Activated gamma-delta T cell treated with anti-CD3 and anti-CD28 coated beads, Interleukin-2, amount 50 U/mL, for 16 hours (primary cell): ENCODE measurements at places on chromosomes 6 and 20.

- no peak for DNase-seq
These were observed 18.8 kb downstream of the PRDM1 start for GRCh38 chr6:106104941-106105340.

DNA sequence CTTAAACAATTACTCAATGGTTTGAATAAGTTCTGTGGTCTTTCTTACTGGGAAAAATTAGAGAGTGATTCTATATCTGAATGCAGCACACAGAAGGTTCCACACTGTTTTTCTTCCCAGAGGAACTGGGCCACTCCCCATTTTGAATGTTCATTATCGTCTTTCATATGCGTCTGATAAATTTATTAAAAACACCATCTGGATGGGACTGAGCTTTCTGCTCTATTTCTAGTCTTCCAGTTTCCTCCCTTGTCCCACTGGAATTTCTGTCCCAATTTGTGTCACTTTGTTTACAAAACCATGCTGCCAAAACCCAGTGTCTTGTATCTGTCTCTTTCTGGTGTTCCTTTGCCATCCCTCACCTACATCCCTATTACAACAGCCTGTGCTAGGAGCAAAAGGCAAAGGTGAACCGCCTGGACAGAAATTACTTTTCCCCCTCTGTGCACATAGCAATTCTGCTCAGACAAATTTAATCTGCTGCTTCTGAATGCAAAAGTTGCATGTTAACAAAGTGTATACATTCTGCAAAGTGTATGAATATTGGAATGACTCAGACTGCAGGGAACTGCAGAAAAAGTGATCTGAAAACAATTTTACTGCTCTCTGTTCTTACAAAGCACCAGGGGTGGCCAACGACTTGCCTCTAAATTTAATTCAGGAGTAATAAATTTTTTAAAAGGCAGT is 333.6 kb downstream of the BTBD9 start:
- no peak for DNase-seq

- DNase-seq: no peak
These were observed 381.0 kb upstream of the ARID1B start for GRCh38 chr6:156396068-156396771.

DNA sequence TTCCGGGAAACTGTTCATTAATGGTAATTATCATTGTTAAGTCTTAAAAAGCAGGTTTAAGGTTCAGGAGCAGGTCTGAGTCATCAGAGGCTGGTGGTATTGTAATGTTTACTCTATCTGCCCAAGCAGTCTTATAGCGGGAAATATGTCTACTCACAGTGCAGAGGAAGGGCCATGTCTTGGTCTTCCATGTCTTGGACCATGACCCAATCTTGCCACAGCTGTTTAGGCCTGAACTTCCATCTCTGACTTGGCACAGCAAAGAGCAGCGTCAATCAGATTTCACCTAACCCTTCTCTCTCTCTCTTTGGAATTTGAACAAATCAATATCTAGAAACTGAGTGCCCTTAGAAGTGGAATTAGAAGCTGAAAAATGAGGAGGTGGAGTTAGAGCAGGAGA is 25.8 kb downstream of the SLC2A12 start:
- DNase-seq: no peak

DNA sequence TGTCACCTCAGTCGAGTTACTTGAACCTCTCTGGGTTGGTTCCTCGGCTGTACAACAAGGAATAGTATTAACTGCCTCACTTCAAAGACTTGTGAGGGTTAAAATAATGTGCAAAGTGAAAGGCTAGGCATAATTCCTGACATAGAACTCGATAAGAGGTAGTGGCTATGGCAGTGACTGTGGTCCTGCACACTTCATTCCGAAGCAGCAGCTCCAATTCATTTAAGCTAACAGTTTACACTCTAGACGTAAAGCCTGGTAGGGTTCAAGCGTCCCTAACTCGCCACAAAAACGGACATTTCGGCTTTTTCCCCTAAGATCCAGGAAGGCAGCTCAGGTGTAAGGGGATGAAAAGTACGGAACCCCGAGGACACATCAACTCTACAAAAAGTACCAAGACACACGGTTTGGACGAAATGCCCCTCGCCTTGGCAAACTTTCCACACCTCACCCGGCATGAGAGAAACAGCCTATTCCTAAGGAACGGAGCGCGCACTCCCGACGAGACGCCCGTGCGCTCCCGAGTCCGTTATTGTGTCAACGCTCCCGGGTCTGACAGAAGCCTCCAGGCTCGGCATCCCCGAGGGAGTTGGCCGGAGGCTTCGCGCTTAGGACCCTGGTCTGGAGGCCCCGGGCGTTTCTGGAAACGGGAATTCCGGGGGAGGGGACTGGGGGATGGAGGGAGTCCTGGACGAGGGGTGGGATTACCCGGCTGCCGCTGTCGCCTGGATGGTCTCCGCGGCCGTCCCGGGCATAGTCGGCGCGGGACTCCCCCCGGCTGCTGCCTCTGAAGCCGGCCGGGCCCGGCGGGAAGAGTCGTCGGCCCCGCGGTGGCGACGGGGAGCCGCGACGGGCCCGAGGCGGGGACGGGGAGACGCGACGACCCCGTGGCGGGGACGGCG is 937 bp downstream of the ZNF318 start:
- DNase-seq: no peak

DNA sequence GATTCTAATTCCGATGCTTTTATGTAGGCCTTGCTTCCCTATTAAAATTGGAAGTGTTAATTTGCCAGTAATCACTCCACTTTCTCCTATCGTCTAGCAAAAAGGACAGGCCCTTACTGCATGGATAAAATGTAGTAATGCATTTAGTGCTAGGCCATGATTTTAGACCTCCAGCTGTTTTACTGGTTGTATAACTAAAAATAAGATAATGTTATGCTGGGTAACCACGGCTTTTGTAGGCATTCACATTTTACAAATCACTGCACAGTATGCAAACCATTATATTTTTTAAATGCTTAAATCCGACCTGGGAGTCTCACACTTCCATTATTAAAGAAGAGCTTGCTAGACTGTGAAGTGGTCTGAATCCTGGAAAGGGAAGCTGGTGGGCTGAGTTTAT is 179.5 kb downstream of the TFAP2A start:
- DNase-seq: no peak

GRCh38 chr20:60691966-60692615 is 560.0 kb upstream of the CDH4 start:
- no peak for DNase-seq

DNA sequence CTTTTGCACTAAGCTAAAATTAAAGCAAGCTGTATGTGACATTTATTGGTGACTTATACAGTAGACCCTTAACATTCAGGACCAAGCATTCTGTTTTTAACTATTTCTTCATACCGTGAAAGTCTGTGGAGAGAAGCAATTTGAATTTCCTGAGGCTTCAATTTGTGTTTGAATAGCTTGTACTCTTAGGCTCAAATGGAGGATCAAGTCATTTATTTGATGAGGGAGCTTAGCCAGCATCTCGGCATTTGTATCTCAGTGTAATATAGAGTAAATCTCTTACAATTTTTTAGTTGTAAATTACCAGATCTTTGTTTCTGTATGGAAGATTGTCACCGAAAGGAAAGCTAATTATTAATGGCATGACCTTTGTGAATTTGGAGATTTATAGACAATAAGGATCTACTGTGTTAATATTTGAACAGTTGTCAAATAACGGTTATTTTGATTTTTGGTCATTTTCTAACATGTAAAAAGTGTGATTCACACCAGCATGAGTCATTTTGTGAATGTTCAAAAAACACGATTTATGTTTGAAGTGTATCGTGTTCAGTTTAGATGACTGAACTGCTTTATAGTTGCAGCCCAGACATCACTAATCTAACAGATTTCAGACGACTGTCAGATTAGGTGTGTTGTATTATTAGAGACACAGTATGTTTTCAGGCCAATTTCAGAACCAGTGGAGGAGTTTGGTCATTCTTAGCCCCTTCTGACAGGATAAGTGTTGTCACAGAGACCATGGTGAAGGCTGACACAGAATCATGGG is 332.9 kb downstream of the CDKAL1 start:
- no peak for DNase-seq

DNA sequence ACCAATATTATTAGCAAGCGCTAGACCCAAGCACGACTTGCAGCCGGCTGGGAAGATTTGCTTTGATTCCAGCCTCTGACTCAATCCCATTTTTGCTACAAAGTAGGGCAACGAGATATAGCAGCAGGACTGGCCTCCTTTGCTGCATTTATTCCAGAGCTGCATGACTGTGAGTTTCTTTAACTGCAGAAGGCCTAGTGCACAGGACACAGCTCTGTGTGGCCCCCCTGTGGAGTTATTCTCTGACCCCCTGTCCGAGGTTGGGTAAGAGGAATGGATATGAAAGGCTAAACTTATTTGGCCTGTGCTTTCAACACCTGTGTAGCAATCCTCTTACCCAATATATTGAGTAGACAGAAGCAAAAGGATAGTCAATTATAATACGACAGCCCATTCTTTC is 133.3 kb upstream of the SPTLC3 start:
- DNase-seq: no peak

- no peak for DNase-seq
These were observed 316.6 kb upstream of the JARID2 start for GRCh38 chr6:14929291-14929690.

GRCh38 chr6:47188588-47189021 is 121.1 kb downstream of the TNFRSF21 start:
- no peak for DNase-seq

- no peak for DNase-seq
These were observed 9.3 kb downstream of the FKBP5 start for GRCh38 chr6:35679399-35679798.

GRCh38 chr6:6730831-6731230 is 142.3 kb downstream of the LY86 start:
- DNase-seq: no peak
